Fibroblast of mammary gland (primary cell): ENCODE measurements at places on chromosomes 11 and 22.

- DNase-seq = peak; percentile 50
Measured at GRCh38 chr11:86930957-86931547, 24.1 kb downstream of the FZD4 start.

DNA sequence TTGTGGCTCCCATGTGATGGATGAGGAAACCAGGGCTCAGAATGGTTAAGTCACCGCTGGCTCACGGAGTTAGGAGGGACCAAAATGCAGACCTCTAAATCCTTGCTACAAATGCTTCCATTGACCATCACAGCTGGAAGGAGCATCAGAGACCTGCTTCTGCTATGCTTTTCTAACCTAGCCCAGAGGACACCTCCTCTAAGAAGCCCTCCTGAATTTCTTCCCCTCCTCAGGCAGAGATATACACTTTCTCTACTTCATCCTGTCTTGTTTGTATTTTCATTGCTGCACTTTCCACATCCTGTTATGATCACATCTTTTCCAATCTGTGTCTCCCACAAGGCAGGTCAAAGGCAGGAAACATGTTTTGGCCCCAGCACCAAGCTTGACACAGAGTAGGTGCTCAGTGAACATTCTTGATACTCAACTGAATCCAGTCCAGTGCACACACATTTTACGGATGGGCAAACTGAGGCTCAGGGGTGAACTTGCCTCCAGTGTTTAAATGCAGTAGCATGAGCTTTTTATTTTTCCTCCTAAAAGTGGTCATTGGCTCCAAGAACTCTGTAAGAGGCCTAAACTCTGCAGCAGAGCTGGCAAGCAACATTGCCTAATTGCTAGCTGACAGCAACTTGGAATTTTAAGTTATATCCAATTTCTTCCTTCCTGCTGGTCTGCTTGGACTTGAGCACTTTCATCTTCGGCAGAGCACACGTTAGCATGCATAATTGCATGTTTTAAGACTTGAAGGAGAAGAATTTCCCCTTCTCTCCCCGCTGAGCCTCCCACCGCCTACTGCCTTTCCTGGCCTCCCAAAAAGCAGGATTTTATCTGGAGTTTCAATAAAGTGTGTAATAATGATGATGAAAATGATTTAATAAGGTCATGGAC, 12.7 kb downstream of the SCUBE1 start:
- DNase-seq = no peak

GRCh38 chr22:17481424-17481823, 81.9 kb upstream of the SLC25A18 start:
- DNase-seq = no peak

DNA sequence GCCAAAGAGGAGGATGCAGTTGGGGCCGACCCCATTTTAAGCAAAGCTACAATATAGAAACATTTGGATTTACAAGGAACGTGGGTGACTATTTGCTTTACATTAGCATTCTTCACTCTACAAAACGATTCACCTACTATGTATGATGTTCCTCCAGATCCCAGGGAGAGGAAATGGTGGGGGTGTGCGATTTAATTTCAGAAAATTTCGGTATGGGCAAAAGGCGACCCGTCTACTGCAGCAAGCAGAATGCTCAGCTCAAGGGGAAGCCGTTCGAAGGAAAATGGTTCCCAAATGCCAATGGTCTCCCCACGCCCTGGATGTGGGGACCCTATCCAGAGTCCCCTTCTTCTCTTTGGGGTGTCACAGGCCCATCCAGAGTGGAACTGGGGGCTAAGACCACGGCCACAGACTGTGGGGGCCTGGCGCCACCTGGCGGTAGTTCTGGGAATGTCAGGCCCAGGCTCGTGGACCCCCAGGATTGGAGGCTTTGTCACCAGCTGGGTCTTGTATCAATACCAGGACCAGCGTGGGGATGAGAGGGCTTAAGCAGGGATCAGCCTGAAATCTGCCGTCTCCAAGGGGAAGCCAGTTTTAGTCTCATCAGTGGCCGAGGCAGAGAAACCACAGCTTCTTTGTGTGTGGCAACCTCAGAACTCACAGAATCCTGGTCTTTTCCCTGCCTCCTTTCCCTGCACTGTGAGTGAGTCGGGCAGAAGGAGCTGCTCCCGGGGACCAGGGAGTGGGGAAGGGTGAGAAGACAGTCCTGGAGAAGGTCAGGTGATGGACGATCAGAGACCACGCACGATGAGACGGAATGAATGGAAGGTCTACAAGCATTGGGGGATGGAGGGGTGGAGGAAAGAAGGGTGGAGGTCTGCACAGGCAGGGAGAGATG, 8.4 kb downstream of the LRRC10B start:
- DNase-seq = peak; percentile 18

GRCh38 chr11:75428281-75428724, 4.7 kb downstream of the KLHL35 start:
- peak; percentile 86 for DNase-seq

DNA sequence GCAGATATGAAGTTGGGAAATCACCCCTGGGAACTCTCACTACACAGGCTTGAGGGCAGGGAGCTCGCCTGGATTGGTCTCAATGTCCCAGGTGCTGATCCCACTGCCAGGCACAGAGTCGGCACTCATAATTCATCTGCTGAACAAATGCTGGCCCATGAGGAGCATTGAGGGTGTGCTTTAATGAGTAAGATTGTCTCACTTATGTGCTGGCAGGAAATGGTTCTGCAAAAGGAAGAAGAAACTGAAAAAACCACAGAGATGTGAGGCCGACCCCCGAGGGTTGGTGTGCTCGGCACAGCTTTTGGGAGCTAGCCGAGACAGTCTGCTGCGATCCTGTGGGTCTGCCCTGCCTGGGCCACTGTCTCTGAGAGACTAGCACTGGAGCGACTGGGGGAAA, 9.4 kb downstream of the PLAAT2 start:
- peak; percentile 10 for DNase-seq

DNA sequence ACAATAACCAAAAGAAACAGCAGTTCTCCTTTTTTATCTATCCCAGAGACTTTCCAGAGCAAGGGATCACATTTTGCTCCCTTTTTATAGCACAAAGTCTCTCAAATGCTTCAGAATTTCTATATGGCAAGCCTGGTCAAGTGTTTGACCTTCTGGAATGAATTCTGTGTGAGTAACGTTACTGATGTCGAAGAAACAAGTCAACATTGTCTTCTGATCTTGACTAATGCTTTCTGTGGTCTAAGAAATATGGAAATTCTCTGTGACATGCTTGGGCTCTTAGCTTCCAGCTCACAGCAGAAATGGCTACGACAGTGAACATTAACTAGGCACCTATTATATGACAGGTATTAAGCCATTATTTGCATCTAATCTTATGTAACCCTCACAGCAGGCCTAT, 411.7 kb downstream of the CADM1 start:
- no peak for DNase-seq

DNA sequence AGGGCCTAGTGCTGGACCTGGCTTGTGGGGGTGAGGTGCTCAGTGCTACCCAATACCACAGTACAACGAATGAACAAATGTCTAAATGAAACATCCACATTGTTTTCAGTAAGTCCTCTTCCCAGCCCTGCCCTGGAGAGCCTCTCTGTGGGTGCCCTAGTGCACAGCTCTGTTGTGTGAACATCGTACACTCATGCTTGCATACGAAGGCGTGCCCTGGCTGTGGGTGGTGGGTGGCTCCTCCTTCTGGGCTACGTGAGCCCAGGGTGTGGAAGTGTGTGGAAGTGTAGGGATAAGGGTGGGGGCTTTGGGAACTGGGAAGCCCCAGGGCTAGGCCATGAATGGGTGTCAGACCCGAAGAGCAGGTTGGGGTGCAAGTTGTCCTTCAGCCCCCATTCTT, 592 bp upstream of the NLRX1 start:
- peak; percentile 30 for DNase-seq

- DNase-seq = no peak
Measured at GRCh38 chr22:31127181-31127772, 4.5 kb downstream of the INPP5J start.

DNA sequence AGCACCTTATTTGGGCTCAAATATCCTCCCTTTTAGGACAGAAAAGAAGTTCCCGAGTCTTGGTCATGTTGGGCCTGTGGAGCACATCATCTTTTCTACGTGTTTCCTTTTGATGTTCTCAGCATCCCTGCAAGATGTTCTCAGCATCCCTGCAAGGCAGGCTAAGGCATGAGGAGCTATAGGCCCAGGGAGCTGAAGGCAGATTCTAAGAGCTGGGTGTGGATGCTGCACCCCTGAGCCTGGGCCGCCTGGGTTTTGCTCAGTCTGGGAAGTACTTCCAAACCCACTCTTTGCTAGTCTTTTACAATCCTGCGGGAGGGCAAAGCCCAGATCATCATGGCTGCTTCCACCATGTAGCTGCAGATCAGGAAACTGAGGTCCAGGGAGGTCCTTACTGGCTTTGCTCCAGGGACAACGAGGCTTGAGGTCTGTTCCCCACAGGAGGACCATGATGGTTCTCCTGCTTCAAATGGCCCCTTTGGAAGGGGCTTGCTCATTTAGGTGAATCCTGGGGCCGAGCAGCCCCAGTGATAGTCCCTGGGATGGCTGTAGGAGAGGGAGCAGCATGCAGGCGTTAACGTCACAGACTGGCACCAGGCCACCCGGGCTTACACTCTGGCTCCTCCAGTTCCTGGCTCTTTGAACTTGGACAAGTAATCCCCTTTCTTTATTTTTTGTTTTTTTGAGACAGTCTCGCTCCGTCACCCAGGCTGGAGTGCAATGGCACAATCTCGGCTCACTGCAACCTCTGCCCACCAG, 10.6 kb downstream of the LRRC75B start:
- DNase-seq = no peak

- DNase-seq = peak; percentile 31
Measured at GRCh38 chr11:45543808-45544422, 121.5 kb downstream of the CHST1 start.

DNA sequence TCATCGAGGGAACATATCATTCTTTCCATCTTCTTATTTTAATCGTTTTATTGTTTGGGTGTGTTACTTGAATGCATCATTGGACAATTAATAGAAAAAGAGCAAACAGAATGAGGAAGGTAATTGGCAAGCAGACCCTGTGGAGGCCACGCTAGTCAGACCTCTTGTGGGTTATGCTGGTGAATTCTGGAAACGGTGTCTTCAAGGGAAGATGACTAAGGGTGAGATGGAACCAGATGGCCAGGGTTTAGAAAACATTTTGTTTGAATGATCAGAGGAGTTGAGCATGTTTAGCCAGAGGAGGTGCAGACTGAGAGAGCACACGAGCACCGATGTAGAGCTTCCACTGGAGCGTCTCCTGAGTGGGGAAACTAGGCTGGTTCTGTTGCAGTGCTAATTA, 8.5 kb downstream of the ST14 start:
- peak; percentile 94 for DNase-seq

- no peak for DNase-seq
Measured at GRCh38 chr11:5390210-5390609, 6.6 kb downstream of the OR51M1 start.
